ENCODE measurements at places on chromosomes 3 and 15. TPM values are rescaled to one million over a fixed set of nuclear protein-coding genes. Genes with fewer than 3 reads are reported as not detected.

GRCh38 chr3:127015282-127016042 lies 32.5 kb downstream of the PLXNA1 start:
- DNase-seq, result no peak

DNA sequence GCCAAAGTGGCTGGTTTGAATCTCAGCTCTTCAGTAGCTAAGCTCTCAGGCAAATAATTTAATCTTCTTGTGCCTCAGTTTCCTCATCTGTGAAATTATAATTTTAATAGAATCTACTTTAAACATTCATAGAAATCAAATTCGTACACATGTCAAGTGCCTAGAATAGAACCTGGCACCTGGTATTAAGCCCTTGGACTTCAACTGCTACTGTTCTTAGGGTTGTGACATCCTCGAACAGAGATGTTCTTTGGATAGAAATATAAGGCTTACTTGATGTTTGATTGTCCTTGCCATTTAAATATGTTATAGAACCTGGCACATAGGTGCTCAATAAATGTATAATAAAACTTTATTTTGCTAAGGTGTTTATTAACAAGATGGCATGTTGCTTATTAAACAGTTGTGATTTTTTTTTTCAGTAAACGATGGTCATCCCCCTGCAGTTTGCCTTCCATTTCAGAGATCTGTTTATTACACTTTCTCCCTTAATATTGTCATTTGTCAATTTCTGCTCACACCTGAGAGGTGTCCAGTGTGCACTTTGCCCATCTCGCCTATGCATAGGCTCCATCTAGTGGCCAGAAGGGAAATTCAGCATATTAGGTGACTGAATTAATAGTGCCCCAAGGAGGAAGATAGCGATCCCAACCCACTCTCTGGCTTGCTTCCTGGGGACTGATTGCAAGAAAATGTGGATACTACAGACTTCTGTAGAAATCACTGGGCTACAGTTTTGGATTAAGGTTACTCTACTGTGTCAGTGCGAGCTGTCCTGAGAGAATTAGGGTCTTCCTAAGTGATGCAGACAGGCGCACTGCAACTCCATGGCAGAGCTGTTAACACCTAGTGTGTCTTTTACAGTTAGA lies 10.7 kb downstream of the IGF1R start:
- no peak for DNase-seq

DNA sequence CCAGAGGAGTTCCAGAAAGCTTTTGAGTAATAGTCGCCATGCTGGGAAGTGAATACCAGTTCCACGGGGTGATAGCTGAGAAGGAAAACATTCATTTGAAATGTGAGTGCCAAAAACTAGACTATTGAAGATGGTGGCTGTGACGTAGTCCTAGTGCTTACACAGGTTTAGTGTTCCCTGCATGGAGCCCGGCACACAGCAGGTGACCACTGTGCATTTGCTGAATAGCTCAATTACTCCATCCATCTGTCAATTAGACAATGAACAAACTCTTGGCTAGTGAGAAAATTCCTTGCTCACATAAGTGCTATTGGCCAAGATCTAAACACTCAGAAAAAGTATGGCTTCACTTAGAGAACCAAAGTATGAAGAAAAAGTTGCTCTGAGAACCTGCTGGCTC lies 448.1 kb upstream of the WNT5A start:
- no peak for DNase-seq

DNA sequence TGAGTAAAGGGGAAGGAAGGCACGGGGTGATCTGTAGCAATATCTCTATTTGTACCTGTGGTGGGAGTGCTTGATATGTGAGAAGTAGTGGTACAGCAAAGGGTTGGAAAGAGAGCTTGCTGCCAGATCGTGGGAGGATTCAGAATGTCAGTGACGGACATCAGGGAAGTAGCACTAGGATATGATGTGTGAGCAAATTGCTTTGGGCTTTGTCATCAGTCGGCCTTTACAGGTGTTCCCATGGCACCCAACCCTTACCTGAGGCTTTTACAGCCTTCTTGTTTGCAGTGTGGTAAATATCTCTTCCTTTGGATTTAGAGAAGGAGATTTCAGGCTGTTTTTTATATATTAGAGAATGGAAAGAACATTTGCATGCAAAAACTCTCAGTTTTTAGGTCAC lies 29.8 kb downstream of the IL1RAP start:
- no peak for DNase-seq

DNA sequence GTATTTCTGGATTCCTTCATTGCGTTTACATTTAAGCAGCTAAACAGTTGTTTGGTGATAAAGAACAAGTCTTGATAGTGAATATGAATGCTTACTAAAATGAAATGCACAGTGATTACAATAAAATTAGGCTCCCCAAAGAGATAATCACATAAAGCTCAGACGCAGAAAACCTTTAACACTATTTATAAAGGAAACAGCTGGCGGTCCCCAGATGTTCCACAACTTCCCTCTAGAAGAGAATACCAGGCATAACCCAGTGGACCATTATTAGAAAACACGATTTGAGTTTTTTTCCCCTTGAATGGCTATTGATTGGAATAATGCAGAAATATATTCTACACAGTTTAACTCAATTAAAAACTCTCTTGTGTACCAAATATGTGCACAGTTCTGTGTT lies 573.2 kb downstream of the DIPK2A start:
- DNase-seq, result no peak

- DNase-seq, result no peak
Observed at GRCh38 chr15:50698101-50698500, 11.5 kb upstream of the TRPM7 start.

Gene SYNM
- total RNA-seq, result 3.7 TPM

DNA sequence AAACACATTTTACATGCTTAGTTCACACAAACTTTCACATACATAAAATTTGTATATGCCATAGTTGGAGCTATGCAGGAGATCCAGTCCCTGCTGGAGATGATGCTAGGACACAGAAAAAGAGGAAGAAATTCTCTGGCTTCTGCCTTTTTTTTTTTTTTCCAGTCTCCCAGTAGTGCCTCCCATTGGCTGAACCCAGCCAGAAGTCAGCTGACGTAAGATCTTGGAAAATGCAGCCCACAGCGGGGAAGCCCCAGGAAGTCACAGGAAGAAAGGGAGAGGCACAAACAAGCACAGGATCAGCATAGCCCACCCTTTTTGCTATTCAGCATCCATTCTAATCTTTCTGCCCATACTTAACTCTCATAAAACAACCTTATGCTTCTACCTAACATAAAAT lies 38.5 kb downstream of the SCN11A start:
- no peak for DNase-seq

- DNase-seq, result no peak
Observed at GRCh38 chr3:154786724-154787123, 293.4 kb upstream of the MME start.

Gene MUC20
- total RNA-seq, result 9.9 TPM

DNA sequence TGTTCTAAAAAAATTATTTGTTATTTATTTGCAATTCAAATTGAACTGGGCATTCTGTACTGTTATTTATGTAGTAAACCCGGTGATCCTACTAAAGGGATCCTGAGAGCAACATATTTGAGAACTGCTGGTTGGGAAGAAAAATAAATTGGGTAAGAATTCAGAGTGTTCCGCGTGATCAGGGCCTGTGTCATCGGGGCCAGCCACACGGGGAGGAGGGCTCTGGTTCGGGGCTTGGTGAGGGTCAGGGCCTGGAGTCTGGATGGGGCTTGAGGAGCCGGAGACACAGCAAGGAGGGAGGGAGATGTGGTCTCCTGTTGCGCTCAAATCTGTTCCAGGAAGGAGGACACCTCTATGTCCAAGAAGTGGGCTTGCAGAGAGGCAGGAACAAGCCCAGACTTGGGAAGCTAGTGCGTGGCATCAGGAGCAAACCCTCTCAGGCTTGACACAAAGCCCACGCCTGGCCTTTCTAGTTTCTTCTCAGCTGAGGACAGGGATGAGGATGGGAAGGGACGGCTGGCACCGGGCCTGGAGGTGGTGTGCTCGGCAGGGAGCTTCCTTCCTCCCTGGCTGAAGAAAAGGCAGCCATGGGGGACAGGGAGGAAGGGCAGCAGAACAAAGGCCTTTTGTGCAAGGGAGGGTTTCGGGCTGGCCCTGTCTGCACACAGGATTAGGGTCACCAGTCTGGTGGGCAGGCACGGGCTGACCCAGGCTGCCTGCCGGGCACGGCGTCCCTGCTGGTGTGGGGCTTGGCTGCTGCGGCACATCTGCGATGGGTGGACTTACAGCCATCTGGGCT lies 22.9 kb upstream of the FBLN2 start:
- no peak for DNase-seq

DNA sequence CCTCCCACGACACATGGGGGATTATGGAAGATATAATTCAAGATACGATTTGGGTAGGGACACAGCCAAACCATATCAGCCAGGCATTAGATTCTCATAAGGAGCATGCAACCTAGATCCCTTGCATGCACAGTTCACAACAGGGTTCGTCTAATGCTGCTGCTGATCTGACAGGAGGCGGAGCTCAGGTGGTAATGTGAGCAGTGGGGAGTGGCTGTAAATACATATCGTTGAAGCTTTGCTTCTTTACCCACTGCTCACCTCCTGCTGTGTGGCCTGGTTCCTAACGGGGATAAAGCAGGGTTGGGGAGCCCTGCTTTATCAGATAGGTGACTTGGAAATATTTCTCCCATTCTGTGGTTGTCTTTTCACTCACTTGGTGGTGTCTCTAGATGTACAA lies 14.8 kb downstream of the DOCK3 start:
- DNase-seq, result no peak

Gene LNP1
- 1.4 TPM for total RNA-seq

DNA sequence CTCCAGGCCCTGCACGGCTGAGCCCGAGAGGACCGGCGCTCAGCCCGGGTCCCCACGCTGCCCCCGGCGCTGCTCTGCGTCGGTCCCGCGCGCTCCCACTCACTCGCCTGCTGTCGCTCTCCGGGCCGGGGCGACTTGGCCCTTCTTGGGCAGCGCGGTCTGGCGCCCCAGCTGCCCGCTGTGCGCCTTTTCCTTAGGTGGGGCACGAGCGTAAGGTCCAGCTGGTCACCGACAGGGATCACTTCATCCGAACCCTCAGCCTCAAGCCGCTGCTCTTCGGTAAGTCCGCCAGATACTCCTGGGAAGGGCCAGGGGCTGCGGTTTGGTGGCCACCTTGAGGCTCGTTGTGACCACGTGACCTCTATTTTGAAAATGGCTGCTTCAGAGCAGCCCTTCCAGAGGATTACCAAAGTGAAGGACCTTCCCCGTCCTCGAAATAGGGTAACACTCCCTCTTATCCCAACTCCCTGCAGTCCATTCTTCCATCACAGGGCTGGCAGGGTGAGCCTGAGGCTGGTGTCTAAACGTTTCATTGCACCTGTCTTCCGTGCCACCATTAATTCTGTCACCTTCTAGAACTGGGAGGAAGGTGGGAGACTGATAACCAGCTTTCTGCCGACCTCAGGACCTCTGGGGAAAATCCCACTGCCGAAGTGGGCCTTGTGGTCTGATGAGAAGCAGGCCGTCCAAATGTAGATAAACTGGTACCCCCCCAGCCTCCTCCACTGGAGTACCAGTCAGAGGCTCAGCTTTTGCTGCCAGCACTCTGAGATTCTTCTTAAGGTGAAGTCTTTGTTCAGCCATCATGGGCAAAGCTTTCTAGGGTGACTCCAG lies 812 bp downstream of the P4HTM start:
- DNase-seq, result peak; percentile 29

GRCh38 chr15:87591042-87591441 lies 665.5 kb downstream of the NTRK3 start:
- no peak for DNase-seq

Gene LRRIQ4
- not detected for total RNA-seq

Gene FETUB
- total RNA-seq, result not detected

DNA sequence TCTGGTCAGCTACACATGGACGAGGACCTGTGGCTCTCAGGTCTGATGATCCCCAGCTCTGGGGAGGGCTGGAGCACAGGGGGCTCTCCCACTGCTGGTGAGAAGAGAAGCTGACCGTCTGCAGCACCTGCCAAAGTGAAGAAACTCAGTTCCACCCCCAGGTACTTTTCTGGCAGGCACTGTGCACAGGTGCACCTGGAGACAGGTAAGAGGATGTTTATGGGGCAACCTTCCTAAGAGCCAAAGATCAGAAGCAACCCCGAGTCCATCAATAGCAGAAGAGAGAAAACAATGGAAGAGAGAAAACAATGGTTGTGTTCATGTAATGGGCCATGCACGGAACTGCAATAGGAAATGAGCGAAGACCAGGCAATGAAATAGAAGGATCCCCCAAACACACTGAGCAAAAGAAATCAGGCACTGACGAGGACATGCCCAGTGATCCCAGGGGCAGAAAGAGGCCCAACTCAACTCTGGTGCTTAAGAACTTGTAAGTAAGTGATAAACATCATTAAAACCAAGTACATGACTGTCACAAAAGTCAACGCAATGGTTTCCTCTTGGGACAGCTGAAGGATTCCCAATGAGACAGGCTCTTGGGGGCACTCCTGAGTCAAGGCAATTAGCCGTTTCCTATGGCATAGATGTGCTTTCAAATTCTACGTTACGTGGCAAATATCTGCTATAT lies 95.0 kb upstream of the ALDH1A3 start:
- no peak for DNase-seq

DNA sequence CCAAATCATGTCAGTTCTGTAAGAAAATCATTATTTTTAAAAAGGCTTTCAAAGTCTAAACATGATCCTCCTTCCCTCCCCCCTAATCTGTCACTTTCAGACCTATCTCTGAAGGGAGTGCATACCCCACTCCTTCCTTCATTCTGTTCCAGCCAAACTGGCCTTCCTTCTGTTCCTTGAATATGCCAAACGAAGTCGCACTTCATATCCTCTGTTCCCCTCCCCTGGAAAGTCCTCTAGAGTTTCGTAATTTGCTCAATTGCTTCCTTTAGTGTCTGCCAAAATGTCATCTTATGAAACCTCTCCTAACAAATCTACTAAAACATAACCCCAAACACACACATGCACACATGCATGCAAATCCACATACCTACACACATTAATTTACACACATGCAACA lies 69.5 kb upstream of the TUSC7 start:
- DNase-seq, result no peak

DNA sequence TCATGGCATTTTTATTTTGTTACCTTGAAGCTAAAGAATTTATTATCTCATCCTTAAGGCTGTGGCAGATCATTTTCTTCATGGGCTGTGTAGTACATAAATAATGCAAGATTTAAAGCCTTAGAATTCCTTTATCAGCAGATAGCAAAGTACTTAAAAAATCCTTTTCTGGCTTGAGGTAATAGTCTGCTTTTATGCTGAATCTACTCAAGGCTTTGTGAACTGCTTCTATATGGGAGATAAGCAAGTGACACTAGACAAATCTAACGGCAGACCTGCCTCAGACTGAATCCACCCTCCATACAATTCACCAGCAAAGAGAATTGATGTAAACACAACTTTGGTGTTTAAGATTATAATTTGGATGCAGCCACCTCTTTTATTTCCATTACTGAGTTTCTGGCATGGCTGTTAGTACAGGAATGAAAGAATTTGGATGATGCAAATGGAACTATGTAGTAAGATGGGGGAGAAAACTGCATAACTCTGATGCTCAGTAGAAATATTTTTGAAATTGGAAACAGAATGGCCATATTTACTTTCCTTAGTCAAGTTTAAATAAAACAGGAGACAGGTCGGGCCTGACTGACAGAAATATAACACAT lies 1121.5 kb downstream of the NAALADL2 start:
- DNase-seq, result no peak
